ENCODE measurements at places on chromosomes 12 and 14.

GRCh38 chr12:46669720-46670119, 156.1 kb downstream of the SLC38A4 start:
- DNase-seq: no peak

GRCh38 chr12:52199294-52199919, 7.6 kb upstream of the KRT80 start:
- DNase-seq: no peak

DNA sequence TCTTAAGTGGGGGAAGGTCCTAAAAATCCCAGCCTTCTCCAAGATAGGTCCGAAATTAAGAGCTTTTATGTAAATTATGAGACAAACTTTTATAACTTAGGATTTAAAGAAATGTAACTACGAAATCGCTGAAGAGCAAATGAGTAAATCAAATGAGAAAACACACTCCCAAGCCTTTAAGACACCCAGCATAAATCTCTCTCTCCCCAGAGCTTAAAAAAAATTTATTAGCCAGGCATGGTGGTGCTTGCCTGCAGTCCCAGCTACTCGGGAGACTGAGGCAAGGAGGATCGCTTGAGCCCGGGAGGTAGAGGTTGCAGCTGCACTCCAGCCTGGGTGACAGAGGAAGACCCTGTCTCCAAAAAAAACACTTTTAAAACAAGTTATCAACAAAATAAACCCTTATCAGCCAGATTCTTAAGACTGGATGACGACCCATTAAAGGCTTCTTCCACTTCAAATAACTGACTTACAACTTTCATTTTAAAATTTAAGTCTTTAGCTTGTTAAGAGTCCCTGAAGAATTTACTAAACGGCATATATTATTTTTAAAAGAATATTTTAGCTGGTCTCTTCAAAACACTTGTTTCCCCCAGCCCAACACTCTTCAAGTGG, 3.2 kb downstream of the PTGES3 start:
- no peak for DNase-seq

DNA sequence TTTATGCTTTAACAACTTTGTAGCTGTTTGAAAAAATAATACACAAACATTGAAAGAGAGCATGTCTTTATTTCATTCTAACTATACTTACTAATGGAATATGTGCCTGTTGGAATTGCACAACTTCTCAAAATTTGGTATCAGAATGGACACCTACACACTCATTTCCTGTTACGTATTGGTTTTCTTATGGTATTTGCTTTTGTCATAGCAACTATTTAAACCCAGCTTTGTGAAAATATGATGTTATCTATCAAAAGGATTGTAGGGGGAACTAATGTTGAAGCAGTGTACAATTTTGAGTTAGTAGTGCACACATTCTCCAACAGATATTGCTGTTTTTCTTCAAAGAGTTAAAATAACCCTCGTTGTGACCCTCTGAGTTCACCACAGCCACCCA, 52.6 kb downstream of the RBMS2 start:
- no peak for DNase-seq

DNA sequence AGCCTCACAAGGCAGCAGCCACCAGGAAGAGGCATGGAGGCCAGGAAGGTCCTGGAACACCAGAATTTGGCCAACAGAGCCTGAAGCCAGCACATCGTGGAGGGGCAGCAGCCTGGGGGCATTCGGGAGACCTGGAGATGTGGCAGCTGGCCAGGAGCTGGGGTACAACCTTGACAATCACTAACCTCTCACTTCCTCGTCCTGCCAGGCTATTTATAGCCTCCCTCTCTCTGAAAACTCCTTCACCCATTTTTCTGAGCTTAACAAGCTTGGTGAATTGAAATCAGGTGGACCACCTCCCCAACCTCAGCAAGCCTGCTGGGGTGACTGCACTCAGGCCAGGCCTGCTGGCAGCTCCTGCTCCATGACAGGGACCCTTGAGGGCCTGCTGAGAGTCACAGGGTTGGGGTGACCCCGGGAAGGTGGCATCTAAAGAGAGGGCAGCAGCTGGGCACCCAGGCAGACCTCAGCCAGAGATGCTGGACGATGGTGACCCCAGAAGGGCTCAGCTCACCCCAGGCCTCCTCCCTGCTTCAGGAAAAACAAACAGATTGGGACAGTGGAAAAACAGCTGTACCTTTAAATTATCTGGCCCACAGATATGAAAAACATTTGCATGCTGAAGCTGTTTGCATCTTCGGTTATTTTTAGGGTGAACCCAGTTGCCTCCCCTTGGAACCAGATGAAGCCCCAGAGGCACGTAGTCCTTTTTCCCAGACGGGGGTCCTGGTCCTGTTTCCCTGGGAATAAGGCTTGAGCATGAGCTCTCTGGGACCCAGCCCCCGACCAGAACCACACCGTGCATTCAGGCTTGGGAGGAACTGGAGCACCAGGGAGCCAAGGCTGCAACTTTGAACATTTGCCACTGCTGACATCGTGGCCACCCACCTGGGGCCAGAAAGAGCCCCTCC, 67.0 kb downstream of the PITPNM2 start:
- no peak for DNase-seq

DNA sequence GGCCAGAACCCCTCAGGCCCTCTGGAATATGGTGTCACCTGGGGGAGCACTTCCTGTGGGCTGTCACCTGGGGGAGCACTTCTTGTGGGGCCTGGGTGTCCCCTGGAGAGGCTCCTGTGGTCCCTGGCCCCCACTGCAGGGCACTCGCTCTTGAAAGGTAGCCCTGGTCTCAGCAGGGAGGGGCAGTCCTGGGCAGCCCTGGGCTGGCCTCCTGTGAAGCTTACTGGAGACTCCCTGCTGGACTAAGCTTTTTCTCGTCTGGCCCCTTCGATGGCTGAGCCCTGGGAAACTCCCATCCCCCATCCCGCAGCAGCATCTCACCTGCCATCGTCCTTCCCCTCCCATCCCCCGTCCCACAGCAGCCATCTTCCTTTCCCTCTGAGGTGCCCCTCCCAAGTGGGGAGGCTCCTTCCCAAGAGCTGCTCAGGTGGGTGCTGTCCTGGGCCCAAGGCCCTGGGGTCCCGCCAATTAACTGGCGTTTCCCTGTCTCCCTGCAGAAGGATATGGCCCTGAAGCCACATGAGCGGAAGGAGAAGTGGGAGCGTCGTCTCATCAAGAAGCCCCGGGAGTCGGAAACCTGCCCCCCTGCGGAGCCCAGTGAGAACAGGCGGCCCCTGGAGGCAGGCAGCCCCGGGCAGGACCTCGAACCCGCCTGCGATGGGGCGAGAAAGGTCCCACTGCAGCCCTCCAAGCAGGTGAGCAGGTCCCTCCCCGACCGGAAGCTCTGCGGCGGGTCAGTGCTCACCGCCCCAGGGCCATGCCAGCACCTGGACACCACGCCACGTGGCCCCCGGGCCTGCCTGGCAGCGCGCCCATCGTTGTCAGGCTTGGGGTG, 17.9 kb downstream of the FBRSL1 start:
- DNase-seq: no peak

GRCh38 chr14:67191768-67192290, 2.6 kb downstream of the GARIN2 start:
- no peak for DNase-seq

- DNase-seq: peak; percentile 68
These were observed 10.6 kb downstream of the FNTB start for GRCh38 chr14:64997108-64997794.

DNA sequence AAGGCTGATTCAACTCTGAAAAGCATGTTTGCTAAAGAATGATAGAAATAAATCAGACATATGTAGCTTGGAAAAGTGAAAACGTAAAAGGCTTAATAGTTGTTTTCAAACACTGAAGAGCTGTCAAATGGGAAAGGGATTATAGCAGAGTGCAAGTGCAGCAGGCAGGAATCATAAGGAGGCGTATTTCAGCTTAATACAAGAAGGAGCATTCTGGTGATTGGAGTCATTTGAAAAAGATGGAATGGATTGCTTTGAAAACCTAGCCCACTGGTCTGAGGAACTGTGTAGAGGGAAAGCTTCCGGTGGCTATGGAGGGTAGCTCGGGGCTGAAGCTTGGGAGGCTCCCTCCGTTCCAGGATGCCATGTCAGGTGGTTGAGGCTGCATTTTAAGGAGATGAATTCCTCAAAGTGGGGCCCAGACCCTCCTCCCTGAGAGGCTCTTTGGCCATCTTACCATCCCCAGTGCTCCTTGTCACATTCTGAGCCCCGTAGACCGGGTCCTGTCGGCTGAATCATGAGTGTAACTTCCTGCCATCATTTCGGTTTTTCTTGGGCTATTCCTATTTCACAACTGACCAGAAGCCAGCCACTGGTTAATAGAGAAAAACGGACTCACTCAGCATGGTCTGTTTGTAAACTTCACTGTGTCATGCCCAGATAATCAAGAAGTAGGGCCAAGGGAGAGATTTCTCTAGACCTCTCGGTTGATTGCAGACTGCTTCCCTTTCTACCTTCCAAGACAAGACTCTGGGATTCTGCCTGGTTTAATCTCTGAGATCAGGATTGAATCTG, 6.5 kb downstream of the WNT5B start:
- DNase-seq: no peak

- no peak for DNase-seq
These were observed 18.6 kb downstream of the RASSF8 start for GRCh38 chr12:25977047-25977446.

DNA sequence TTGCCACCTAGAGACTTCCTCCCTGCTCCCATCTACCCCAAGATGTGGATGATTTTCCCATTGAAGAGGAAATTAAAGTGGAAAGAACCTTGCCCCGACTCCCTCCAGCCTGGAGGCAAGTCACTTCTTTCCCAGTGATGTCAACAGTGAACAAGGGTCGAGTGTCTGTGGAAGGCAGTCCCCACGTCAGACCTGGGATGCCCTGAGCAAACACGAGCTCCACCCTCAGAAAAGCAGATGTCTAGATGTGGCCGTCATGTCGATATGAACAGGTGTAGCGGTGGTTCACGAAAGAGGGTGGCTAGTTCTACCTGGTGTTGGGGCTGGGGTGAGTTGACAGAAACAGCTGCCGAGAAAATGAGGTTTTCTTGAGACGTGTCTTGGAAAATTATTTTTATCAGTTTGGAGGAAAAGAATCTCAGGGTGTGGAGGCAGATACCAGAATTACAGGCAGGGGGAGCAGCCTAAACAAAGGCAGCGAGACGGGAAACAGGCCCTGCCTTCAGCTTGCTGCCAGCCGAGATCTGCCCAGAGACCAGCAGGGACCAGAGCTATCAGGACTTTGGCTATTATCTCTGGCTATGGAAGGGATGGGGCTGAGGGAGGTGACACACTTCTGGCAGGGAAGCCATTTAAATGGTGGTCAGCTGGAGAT, 25.9 kb downstream of the SYNDIG1L start:
- DNase-seq: no peak

DNA sequence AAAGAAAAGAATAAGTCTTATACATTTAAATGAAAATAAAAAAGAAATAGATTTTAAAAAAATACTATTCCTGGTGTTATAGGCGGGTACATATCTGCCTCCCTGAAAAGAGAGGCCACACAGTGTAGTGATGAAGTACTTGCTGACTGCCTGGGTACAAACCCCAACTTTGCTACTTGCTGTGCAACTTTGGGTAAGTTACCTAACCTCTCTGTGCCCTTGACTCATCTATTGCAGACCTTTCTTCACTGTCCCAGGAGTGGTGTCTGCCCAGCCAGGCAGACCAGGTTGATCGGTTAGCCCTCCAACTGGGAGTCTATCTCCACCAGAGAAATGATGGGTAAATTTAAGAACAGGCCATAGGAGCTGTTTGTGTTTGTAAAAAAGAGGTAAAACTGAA, 82.0 kb downstream of the SLC24A4 start:
- DNase-seq: no peak

DNA sequence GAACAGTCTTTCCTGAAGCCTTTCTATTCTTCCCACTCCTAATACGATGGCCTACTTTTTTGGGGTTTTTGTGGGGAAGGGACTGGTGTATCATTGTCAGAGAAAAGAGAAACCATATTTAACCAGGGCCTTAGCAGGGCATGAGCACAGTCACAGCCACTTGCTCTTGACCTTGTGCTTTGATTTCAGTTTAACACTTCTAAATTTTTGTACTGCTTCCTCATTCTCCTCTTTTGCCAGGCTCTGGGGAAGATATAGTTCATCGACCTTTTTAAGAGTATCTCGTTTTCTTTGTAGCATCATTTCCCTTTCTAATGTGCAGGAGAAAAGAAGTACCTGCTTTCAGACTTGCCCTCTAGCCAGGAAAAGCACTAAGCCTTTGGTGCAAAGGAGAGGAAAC, 2.2 kb downstream of the ZBTB1 start:
- no peak for DNase-seq

DNA sequence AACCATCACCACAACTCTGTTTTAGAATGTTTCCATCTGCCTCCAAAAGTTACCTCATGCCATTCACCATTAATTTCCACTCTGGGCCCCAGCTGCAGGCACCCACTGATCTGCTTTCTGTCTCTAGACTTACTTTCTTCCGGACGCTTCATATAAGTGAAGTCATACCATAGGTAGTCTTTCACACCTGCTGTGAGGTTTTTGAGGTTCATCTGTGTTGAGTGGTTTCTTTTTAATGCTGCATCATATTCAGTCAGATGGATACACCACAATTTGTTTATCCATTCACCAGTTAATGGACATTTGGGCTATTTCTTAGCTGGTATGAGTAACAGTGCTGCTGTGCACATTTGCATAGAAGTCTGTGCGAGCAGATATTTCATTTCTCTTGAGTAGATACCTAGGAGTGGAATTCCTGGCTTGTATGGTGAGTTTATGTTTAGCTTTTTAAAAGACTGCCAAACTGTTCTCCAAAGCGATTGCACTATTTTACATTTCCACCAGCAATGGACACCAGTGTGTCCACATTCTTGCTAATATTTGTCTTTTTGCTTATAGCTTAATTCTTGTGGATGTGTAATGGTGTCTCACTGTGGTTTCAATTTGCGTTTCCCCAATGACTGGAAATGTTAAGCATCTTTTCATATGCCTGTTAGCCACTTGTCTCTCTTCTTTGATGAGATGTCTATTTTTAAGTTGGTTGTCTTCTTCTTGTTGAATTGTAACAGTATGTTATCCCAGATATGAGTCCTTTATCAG, 48.3 kb downstream of the ZFYVE21 start:
- peak; percentile 11 for DNase-seq

GRCh38 chr14:63200035-63200740, 4.1 kb upstream of the RHOJ start:
- no peak for DNase-seq

Measured in activated CD4-positive, alpha-beta T cell treated with anti-CD3 and anti-CD28 coated beads, Interleukin-2, Interleukin-4, amounts not matched to agents 100 ng/mL and 50 ng/mL, durations not matched to agents 16 hours and 8 hours (primary cell).